Activated CD4-positive, CD25-positive, alpha-beta regulatory T cell treated with anti-CD3 and anti-CD28 coated beads, Interleukin-2, amount 50 U/mL, for 72 hours (primary cell): ENCODE measurements at places on chromosomes 1 and 21.
A peak's percentile ranks its signal among the peaks of the same experiment; 100 is the strongest.

DNA sequence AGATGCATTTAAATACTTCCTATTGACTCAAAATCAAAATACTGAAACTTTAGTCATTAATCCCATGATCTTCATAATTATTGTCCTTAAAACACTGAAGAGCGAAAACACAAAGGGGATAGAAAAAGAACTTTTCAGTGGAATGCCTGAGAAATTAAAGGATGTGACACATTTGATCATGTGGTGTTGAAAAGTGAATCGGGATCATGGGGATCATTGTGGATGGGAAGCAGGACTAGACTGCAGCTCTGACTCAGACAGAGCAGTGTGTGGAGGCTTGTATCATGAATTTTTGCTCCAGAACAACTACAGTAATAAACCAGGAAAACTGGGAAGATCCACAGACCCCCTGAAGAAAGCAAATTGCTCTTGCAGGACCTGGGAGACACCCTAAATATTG lies 161.1 kb upstream of the CXADR start:
- DNase-seq = no peak

DNA sequence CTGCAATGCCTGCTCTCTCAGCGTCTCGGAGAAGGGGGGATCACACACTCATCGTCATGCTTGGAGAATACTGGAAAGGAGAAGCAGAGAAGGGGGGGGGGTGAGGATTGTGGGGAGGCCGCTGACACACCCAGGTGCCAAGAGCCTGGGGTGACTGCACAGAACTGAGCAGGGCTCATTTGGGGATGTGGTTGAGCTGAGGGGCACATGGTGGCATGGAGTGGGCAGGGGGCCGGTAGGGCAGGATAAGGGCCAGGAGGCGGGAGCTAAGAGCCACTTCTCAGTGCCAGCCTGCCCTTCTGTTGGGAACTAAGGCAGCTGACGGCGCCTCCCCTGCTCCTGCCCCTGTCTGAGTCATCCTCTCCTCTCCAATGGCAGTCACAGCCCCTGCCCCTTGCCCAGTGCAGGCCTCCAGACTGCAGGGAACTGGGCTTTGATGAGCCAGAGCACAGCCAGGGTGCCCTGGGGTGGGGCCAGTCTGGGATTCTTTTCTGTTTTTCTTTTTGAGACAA lies 27.2 kb downstream of the MRPL37 start:
- no peak for DNase-seq

DNA sequence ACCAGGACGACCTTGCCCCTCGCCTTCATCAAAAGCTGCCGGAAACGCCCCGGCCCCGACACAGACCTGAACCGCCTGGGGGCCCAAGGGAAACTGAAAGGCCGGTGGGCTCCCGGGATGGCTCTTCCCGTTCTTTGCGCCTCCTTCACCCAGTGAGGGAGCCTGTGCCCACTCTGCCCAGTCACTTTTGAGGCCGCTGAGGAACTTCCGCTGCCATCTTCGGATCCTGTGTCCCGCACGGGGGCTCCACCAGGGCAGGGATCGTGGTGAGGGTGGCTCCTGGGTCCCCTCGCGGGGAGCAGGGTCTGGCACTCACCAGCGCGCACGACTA lies 104.0 kb downstream of the PPIAL4G start:
- DNase-seq = no peak

DNA sequence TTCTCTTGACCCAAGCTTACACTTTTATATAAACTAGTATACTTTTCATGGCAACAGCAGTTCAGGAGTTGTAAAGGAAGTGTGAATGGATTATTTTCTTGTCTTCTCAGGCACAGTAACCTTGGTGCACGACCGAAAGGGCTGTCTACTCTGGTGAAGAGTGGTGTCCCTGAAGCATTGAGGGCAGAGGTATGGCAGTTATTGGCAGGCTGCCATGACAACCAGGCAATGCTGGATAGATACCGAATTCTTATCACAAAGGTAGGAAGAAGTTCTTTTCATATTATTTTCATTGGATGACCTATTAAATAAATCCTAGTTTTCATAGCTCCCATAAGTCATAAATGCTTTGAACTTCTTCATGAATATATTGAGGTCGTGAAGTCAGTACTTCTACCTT lies 53.9 kb upstream of the GPR52 start:
- no peak for DNase-seq

DNA sequence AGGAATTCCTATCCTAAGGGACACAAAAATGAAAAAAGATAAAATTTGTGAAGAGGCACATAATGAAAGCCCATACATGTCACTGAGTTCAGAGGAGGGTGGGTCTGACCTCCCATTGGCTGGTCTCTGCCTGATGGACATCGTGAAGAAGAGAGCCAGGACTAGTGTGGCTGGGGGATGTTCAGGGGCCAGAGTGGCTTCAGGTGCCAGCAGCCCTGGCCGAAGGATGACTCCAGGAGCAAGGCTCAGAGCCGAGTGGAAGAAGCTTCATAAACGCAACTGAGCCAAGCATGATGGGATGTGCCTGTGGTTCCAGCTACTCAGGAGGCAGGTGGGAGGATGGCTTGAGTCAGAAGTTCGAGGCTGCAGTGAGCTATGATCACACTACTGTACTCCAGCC lies 56.9 kb upstream of the ATP5PO start:
- no peak for DNase-seq

DNA sequence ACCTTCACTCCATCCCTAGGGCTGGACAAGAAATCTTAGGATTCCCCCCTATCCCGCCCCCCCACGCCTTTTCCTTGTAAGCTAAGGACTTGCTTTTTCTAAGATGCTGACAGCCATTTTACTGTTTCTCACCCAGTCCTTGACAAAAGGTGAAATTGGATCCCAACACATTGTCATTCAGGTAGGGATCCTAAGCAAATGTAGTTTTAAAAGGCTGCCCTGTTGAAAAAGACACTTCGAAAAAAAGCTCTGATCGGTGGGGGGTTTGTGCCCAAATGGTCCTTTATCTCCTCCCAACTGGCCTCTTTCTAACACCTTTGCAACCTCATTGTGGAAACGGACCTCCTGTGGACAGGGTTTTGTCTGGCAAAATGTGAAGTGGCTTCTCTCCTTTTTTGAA lies 2.9 kb downstream of the CACHD1 start:
- DNase-seq = no peak

DNA sequence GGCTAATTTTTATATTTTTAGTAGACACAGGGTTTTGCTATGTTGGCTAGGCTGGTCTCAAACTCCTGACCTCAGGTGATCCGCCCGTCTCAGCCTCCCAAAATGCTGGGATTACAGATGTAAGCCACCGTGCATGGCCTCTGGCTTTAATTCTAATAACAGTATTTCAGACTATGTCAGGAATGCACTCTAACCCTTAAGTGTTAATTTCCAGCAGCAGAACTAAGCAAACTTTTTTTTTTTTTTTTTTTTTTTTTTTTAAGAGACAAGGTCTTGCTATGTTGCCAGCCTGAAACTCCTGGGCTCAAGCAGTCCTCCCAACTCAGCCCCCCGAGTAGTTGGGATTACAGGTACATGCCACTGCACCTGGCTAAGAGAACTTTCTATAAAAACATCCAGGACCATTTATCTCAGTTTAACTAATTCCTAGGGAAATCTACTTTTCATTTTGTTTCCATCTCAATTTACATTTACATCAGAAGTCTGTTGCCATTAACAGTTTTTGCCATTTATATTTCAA lies 6.5 kb downstream of the DCAF8 start:
- DNase-seq = no peak

DNA sequence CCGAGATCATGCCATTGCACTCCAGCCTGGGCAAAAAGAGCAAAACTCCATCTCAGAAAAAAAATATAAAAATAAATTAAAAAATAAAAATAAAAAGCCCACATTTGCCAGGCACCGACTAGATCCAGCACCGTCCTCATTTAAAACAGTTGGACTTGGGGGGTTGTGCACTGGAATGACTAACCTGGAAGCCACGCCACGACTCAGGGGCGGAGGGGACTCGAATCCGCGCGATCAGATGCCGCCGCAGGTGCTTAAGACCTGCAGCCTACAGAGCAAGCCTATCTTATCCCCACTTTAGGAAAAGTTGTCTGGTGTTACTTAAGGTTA lies 38.5 kb downstream of the ZBTB8OS start:
- DNase-seq = no peak

DNA sequence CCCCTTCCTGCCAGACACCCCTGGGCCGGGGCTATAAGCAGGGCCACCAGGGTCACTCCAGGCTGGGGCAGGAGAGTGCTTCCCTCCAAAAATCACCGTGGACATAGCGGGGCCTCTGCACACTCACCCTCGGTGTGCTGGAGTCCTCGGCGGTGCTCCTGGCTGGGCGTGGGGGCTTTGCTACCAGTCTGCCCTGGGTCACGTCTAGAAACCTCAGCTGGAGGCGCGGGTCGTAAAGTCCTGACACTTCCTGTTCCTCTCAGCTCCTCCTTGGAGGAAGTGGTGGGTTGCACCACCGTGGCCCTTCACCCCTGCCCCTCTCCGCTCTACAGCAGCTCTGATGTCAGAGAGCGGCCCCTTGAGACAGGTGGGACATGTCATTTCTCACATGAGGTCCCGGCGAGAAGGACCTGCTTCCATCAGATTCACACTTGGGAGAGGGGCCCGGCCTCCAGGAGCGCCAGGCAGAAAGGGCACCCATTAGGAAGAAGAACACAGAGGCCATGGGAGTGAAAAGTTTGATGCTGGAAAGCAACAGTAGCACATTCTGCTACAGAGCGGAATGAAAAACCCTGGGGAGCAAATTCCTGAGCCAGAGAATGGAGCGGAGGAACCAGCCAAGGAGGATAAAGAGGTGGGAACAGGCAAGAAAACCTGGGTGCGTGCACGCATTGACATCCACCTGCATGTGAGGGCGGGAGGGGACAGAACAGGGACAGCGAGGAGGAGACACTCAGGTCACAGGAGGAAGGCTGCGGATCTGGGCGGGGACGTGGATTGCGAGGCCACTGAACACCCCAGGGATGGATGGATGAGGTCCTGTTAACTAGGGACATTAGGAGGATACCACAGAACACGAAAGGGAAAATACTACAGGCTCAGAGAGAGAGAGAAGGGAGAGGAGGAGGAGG lies at the start of gene ITGB2:
Gene ITGB2, minus strand, starts transcription at position 206 of the 911 bp plus-strand sequence. CDS start 10,117 bp downstream, outside the sequence.
- DNase-seq = peak; percentile 49

DNA sequence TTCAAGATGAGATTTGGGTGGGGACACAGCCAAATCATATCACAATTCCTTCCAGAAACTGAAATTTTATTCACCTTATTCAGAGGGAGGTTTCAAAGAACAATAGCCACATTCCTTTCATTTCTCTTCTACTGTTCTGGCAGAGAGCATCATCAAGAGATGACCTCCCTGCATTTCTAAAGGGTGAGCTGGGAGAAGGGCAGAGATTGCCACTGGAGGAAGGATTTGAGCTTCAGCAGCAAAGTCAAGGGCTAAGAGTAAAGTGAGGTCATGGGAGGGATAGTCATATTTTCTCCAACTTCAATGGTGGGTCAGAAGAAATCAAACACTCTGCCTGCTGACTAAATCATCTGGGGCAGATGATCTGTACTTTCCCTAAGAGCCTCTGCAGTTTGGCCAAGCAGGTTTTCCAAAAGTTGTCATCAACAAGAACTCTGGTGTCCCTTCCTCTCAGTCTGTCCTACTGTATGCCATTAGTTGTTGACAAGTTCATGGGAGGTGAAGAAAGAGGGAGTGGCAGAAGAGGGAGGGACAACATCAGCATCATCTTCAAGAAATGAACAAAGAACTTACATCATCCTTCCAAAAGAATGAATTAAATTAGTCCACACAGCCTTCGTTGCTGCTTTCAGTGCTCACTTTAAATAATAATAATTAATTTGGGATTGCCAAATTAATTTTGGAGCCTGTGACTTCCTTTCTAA lies 298.3 kb downstream of the ASTN1 start:
- DNase-seq = no peak

DNA sequence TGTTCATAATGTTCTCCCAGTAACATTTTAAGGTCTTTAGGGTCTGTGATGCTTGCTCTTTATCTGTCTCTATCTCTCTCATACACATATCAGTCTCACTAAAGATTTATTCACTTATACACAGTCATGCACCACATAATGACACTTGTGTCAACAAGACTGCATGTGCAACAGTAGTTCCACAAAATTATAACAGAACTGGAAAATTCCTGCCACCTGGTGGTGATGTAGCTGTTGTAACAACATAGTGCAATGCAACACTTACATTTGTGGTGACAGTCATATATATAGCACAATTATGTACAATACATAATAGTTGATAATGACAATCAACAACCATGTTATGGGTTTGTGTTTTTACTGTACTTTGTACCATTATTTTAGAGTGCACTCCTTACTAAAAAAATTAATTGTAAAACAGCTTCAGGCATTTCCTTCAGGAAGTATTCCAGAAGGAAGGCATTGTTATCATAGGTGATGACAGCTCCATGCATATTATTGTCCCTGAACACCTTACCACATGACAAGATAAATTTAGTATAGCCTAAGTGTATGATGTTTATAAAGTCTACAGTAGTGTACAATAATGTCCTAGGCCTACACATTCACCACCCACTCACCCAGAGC lies 8.1 kb downstream of the TDRD5 start:
- DNase-seq = no peak

DNA sequence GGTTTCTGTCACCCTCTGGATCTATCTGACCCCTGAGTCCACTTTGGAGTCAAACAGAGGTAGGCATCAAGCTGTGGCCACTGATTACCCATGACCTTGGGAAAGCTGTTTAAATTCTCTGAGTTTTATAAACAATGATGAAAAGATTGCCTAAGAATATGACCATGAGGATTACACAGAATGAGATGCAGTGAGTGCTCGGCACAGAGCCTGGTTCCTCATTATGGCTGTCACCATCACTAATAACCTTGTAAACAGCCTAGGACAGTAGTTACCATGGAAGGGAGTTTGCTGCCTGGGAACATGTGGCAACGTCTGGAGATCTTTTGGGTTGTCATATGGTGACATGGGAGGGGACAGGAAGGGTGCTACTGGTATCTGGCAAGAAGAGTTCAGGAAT lies 248.3 kb upstream of the KAZN start:
- no peak for DNase-seq

GRCh38 chr1:230277201-230278025 lies 148.7 kb downstream of the PGBD5 start:
- DNase-seq = no peak

- no peak for DNase-seq
Measured at GRCh38 chr1:41490911-41491310, 6.4 kb upstream of the EDN2 start.

- DNase-seq = peak; percentile 61
Measured at GRCh38 chr1:9280015-9280860, 12.5 kb upstream of the SPSB1 start.

- DNase-seq = no peak
Measured at GRCh38 chr1:151001602-151002001, 5.1 kb downstream of the MINDY1 start.

GRCh38 chr1:24141311-24141997 lies 1.5 kb downstream of the IL22RA1 start:
- DNase-seq = no peak

DNA sequence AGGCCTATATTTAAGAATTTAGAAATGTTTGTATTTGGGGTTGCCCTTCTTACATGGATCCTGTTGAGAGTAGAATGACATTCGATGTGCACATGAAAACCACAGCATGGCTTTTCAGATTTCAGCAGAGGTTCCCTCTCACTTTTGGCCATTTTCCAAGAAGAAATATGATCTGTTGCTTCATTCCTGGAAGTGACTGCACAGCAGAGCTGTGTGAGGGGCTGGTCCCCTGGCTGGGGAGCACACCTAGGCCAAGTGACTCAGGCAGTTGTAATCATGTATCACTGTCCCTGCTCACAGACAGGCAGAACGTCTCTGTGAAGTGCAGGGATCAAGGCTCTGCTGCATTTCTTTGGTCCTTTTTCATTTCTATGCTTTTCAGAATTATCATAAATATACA lies 32.3 kb downstream of the AGT start:
- no peak for DNase-seq
